Panc1 (cell line): ENCODE measurements at places on chromosomes 6 and 20. TPM values are rescaled to one million over a fixed set of nuclear protein-coding genes. Genes with fewer than 3 reads are reported as not detected.

PSORS1C1 gene
- 2.9 TPM for total RNA-seq

SIRPD gene
- total RNA-seq = not detected

HLA-G gene
- 0.62 TPM for total RNA-seq

DEFB132 gene
- total RNA-seq = 0.10 TPM

OTOR gene
- not detected for total RNA-seq

THBD gene
- 0.26 TPM for total RNA-seq

GRM4 gene
- total RNA-seq = 1.3 TPM

TUBB2A gene
- total RNA-seq = 33.3 TPM

RAD21L1 gene
- 1.0 TPM for total RNA-seq

ATP6V1G2 gene
- total RNA-seq = 0.98 TPM

CNBD2 gene
- total RNA-seq = 3.7 TPM
